Stimulated activated CD8-positive, alpha-beta memory T cell treated with anti-CD3 and anti-CD28 coated beads, Interleukin-7, amount 100 ng/mL, for 1 hour (primary cell): ENCODE measurements at places on chromosomes 1 and 21.

DNA sequence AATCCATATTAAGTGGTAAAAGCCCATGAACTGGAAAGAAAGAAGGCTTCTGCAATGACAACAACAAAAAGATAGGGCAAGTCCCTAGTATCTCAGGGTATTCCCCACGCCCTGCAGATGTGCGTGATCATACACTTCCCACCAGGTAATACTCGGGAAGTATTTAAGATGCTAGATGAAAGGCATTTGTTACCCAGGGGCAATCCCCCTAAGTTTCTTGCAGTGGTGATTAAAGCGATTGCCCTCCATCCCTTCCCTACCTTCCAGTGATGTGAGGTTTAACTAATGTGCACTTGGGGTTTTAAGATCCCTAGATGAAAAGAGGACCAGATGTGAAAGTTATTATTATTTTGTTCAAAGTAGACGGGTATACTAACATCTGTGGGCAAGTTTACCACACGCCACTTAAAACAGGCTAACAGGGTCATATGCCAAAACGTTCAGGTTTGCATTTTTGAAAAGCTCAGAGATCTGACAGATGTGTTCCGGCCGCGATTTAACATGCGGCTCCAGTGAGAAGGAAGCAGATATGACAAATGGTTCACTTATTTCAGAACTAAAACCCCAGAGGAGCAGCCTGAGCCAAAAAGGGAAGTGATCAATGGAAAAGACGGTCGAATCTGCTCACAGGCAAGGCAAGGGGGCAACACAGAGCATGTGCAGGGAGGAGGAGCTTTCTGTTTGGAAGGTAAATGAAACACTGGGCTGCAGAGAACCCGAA, 17.4 kb downstream of the TIAM1 start:
- no peak for DNase-seq

- no peak for DNase-seq
These were observed 1.6 kb downstream of the ACAP3 start for GRCh38 chr1:1306070-1306660.

GRCh38 chr1:24075590-24075854, 36.4 kb downstream of the MYOM3 start:
- DNase-seq, result no peak

DNA sequence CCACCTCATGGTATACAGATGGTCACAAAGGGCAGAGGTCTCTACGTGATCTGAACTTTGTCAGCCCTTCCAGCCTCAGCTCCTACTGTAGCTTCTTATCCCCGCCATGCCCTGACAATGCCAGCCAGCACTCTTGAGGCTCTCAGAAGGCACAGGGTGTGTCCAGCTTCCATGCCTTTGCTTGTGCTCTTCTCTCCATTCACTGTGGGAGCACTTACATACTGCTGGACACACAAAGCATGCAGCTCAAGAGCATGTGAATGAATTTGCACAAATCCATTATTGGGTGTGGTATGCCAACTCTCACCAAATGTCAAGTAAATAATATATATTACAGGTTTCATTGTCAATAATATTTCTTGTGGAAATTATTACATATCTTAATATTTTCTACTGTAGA, 36.4 kb upstream of the MAP10 start:
- no peak for DNase-seq

DNA sequence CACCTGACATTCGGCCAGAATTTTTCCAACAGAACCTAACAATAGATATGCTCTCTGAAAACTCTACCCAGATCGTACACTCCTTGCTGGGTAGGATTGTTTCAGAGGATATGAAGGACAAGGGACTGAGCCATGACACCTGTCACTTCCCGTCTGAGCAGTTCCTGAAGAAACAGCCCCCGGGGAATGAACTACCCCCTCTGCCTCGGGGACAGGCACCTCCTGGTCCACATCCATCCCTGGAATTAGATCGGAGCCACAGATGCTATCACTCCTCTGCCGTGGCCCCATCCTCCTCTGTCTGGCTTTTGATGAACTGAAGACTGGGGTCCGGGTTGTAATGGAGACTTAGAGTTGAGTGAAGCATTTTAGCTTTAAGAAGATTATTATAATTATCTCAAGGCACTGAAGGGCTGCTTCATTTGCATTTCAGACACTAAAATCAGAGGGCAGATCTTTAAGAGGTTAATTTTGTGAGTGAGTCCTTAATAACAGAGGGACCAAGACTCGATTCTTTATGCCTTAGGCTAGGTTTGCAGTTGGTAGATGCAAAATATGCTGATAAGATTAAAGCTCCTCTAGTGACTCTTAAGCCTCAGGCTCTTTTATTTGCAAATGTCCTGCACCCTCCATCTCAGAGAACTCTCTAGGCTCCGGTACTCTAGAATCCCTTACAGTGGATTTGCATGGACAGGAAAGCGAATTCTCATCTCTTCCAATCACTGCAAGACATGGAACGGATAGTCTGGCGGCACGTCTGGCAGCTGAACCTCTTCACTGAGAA, 333.8 kb downstream of the KIF26B start:
- no peak for DNase-seq
